ENCODE measurements at places on chromosomes 4 and X. TPM values are rescaled to one million over a fixed set of nuclear protein-coding genes. Genes with fewer than 3 reads are reported as not detected.

Gene AADAT
- total RNA-seq = 3.9 TPM

Gene FABP2
- not detected for total RNA-seq

Gene CCNQ
- total RNA-seq = 27.8 TPM

Gene PF4V1
- total RNA-seq = 0.58 TPM

Gene TMSB15A
- 10.2 TPM for total RNA-seq

Gene OPN1LW
- not detected for total RNA-seq

Gene RASL11B
- 0.66 TPM for total RNA-seq

Gene TMEM271
- total RNA-seq = not detected

Gene GYPB
- total RNA-seq = not detected

Gene WDR19
- total RNA-seq = 42.6 TPM

Gene ETDB
- not detected for total RNA-seq

Gene CXCR3
- not detected for total RNA-seq

Gene F8A3
- 4.9 TPM for total RNA-seq

Gene SULT1E1
- total RNA-seq = not detected

Gene TLR10
- 0.15 TPM for total RNA-seq

Gene SORCS2
- 0.29 TPM for total RNA-seq

Gene SPP1
- 0.29 TPM for total RNA-seq

Gene GALNT7
- total RNA-seq = 34.8 TPM

Gene CYBB
- total RNA-seq = under 0.01 TPM

Gene RPS6KA6
- total RNA-seq = 3.1 TPM

Gene POF1B
- total RNA-seq = not detected

Gene POU3F4
- total RNA-seq = not detected

Gene HMX1
- not detected for total RNA-seq

Gene MAP9
- 18.9 TPM for total RNA-seq

Gene LEF1
- not detected for total RNA-seq

Gene TMPRSS11E
- total RNA-seq = not detected

Gene NPNT
- total RNA-seq = 0.29 TPM

Measured in smooth muscle cell of trachea (primary cell).